ENCODE measurements at places on chromosomes 3 and 15. TPM values are rescaled to one million over a fixed set of nuclear protein-coding genes. Genes with fewer than 3 reads are reported as not detected.

UACA gene
- total RNA-seq, result 26.9 TPM

CIB2 gene
- total RNA-seq, result 1.7 TPM

GRCh38 chr3:36945333-36945980, 603 bp upstream of the TRANK1 start:
- no peak for DNase-seq

DNA sequence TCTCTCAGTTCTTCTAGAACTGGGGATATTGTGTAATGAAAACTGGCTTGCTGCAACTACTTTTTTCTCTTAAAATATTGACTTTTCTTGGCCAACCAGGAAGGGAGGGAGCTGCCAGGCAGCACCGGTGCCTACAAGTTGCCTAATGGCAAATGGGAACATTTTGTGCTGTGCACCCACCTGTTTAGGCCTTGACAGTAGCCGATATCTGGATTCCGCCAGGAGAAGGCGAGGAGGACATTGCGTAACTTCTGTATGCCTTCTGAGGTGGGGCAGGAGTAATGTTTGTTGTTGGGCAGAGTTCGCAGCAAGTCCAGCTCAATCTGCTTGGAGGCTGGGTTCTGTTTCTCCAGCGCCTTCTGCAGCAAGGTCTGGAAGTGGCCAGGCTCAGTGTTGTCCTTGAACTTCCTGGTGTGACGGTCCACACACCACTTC, 64.9 kb downstream of the TBC1D2B start:
- no peak for DNase-seq

GRCh38 chr3:159008401-159008800, 206.5 kb downstream of the MFSD1 start:
- DNase-seq, result no peak

DNA sequence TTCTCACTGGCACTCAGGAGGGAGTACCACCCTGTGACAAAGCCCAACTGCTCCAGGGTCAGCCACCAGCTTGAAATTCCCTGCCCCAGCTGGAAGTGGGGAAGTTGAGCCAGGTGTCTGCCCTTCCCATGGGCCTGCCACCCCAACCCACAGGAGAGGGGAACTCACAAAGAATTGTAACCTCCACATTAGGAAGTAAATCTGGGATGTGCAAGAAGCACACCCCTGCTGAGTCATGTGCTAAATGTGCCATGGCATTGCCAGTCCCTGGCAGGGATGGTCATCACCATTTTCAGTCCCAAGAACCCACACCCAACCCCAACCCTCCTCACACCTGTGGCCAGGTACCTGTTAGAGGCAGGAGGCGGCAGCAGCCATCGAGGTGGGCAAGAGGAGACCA, 165.2 kb upstream of the THBS1 start:
- DNase-seq, result no peak

DNA sequence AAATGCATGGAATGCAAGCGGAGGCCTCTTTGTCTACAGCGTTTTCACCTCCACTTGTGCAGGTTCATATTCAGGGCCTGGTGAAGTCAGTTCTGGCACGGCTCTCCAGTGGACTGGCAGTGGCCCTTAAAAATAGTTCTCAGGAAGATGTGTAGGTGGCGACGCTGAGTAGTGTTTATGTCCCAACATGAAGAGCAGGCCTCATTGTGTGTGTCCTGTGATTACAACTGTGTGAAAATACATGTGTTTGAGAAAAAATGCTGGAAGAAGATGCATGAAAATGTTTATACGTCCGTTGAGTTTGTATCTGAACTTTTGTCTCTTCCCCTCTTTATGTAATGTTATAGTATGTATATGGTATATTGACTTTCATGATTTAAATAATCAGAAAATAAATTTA, 7.2 kb downstream of the LIPC start:
- DNase-seq, result peak; percentile 77
